NCI-H526 (cell line): ENCODE measurements at places on chromosomes 1 and 21.

DNA sequence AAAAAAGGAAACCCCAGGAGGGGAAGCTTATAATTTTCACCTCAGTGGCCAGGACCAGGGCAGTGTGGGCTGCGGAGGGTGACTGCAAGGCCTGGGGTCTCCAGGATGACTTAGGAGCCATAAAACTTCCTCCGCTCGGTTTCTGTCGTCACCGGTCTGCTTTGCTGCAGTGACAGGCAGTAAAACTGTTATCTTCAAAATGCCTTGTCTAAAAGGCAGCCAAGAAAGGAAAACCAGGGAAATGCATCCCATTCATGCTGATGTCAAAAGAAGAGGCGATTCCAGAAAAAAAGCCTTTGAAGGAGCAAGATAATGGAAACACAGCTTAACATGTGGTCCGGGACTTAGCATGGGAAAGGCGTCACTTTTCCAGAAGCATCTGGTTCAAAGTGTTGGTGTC, 42.0 kb downstream of the COL6A1 start:
- DNase-seq: no peak

DNA sequence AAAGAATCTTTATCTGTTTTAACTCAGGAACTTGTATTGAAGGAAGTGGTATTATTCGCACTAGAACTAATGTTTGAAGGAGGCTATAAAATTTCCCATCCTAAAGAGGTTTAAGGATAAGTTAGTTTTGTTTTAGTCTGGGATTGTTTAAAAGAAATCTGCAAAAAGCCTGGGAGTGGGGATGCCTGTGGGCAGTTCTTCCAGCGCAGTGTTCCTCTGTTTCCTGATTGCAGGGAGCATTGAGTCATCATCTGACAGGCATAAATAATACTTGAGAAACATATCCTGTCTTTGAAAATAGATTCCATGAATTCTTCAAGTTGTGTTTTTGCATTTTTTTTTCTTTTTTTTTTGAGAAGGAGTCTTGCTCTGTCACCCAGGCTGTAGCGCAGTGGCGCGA, 350.8 kb upstream of the PTBP2 start:
- DNase-seq: no peak

DNA sequence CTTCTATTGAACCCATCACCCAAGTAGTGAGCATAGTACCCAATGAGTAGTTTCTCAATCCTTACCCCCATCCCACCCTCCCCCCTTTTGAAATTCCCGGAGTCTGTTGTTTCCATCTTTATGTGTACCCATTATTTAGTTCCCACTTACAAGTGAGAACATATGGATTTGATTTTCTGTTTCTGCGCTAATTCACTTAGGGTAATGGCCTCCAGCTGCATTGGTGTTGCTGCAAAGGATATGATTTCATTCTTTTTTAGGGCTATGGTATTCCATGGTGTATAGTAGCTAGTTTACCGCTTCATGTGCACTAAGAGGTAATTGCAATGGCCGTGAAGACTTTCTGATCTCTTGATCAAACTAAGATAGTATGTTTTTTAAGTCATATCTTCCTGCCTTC, 107.5 kb upstream of the SERTAD4 start:
- no peak for DNase-seq

GRCh38 chr1:195909061-195909460, 699.2 kb downstream of the KCNT2 start:
- DNase-seq: no peak

DNA sequence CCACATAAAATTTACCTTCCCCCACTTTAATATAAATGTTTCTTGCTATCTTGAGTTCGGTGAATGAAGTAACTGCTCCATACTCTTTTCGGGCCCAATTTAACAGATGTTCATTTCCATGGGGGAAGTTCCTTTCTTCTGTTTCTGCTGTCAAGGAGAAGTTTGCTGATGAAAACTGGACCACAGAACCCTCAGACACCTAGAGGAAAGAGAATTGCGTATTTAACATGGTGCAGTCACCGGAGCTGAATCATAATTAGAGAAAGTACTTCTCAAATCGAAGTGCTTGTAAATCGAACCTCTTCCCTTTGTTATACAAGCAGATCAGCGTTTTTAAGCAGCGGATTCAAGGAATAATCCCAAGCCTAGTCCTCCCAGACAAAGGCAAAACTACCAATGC, 151.2 kb downstream of the TGFBR3 start:
- DNase-seq: no peak

- no peak for DNase-seq
These were observed 400.7 kb downstream of the NEGR1 start for GRCh38 chr1:71881611-71882010.

- no peak for DNase-seq
These were observed 54.1 kb upstream of the LRRC7 start for GRCh38 chr1:69513601-69514000.

GRCh38 chr1:29172415-29172939, 9.2 kb downstream of the SRSF4 start:
- no peak for DNase-seq

DNA sequence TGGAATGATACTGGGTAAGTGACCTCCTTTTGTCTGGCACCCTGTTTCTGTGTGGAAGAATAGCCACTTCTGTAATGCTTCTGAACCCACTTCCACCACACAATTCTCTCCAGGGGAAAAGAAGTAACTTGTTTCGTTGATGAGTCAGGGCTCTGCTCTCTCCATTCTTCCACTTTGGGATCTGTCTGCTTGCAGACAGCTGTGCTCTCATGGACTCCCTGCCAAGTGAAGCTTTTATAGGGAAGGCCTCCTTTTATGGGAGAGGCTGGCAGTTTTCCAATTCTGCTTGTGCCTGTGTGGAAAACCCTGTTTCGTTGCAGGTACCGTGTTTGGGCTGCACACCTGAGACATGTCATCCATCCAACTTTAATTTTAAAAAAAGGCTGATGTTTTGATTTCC, 130.7 kb downstream of the GIPC2 start:
- DNase-seq: no peak

GRCh38 chr1:178275049-178275448, 181.1 kb downstream of the RASAL2 start:
- no peak for DNase-seq

DNA sequence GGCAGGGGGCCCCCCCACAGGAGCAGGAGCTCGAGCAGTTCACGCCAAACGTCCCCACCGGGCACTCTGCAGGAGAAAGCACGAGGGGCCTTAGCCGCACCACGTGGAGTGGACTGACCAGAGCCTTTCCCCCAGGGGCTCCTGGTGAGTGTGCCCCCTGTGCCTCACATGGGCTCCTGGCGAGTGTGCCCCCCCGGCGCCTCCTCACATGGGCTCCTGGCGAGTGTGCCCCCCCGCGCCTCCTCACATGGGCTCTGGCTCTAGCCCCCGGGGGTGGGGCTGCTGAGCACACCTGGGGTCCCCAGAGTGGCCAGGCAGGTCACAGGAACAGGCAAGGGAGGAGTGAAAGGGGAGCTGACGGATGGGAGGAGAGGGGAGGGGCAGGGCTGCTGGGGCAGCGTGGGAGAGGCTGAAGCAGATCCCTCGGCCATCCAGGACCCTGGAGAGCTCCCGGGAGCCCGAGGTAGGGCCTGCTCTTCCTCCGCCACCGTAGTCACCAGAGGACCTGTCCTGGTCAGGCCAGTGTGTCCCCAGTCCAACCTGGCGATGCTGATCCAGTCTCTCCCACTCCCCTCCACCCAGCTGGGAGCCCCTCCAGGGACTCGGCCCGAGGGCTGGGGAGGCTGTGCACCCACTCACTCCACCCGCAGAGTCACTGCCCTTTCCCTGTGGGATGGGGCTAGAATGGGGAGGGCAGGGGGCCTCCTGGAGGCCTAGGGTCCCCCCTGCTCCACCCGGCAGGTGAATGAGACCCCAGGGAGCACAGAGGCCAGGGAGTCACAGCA, 47.6 kb downstream of the ARHGEF16 start:
- DNase-seq: no peak

- DNase-seq: no peak
These were observed 126.4 kb upstream of the GADD45A start for GRCh38 chr1:67558449-67559193.

- DNase-seq: no peak
These were observed 303.6 kb downstream of the BARHL2 start for GRCh38 chr1:90413519-90413918.
